ENCODE measurements at places on chromosomes 4 and X.

GRCh38 chrX:45601052-45601451 is 400.4 kb upstream of the DIPK2B start:
- DNase-seq = no peak

DNA sequence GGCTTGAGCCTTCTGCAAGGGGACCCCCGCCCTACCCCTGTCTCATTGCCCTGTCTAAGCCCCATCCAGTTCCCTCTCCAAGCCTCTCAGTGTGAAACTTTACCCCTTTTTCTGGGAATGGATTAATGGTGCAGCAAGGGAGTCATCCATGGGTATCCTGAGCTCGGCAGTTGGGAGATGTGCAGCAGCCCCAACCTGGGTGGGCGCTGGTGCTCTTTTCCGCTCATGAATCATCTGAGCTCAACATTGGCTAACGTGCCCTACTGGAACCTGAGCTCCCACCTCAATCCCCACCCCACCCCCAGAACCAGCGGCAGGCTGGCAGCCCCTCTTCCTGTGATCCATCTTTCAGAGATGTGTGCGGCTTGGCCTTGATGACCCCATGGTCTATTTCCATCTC is 130.3 kb upstream of the MSX1 start:
- DNase-seq = no peak

- no peak for DNase-seq
These were observed 68.0 kb downstream of the N4BP2 start for GRCh38 chr4:40124690-40125089.

- no peak for DNase-seq
These were observed 435.9 kb downstream of the PACRGL start for GRCh38 chr4:21136051-21136630.

- DNase-seq = no peak
These were observed 182.1 kb upstream of the MAP3K15 start for GRCh38 chrX:19697416-19697815.

- no peak for DNase-seq
These were observed 76.5 kb downstream of the ITM2A start for GRCh38 chrX:79290596-79290995.

GRCh38 chr4:54819034-54819433 is 161.3 kb downstream of the KIT start:
- DNase-seq = no peak

DNA sequence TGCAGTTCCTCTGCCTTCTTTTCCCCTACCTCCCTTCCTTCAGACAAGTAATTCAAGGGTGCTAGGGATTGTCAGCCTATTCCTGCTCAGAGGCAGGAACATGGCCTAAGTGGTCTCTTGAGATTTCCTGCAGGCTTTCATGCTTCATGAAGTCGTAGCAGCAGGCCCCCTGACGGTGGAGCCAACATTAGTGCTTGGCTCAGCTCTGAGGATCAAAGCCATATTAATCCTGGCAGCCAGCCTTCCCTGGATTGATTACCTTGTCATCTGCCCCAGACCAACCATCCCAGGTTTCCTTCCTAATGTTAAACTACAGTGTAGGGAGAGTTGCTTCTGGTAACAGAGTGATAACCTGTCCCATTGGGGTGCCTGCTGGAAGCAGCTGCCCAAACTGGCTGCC is 84.1 kb downstream of the SLC16A2 start:
- no peak for DNase-seq

DNA sequence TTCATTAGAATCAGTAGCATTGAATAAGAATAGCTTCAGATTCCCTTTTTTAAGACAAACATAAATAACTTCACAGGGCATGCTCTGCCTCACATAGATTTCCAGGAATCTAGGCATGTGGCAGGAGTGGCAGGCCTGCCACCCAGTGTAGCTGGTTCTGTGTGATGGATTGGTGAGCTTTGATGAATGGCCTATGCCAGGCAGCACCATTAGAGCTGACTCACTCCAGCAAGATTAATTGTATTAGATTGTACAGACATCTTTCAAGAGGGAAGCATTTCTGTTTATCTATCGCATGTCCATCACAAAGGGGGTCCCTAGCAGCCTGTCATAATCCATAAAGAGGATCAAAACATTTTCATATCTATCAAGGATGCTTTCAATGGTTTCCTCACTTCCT is 71.9 kb downstream of the NAA11 start:
- DNase-seq = no peak

DNA sequence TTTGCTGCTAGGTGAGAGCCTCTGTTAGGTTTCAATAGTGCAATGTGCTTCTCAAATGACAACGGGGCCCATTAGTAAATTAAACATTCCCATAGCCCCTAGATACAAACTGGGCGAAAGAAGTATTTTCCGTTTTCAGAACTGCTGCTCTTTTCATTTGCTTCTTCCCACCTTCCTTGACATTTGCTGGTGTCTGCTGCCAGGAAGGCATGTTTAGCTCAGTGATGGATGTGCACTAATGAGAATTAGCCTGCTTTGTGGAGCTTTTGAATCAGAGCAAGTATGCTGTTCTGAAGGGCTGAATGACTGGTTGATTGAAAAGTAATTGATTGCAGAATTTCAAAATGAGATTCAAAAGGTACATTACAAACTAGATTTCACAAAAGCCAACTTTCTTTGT is 57.0 kb downstream of the SHROOM3 start:
- DNase-seq = no peak

- DNase-seq = no peak
These were observed 158.1 kb upstream of the CXorf66 start for GRCh38 chrX:140123446-140123845.

- no peak for DNase-seq
These were observed 29.8 kb downstream of the DCAF8L2 start for GRCh38 chrX:27619975-27620374.

- no peak for DNase-seq
These were observed 213.7 kb upstream of the PPARGC1A start for GRCh38 chr4:24103434-24104157.

DNA sequence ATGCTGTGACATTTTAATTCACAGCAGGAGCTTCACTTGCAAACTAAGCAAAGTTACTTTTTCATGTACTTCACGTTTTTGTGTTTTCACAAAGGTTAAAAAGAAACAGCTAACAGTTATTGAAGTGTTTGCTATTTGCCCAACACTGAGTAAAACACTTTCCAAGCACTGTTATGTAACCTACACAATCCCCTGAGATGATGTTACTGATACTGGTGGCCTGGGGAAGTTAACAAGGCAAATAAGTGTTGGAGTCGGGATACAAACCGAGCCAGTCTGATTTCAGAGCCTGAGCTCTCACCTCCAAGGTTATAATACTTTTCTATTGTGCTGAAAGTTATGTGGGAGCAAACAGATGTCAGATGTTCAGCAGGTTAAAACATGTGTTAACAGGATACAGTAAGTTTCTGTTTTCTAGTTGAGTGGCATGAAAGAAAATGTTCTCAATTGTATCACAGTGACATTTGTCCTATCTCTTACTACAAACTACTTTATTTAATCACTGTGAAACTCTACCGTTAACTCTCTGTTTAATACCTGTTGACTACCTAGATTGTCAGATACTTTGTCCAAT is 3.9 kb upstream of the CXCL13 start:
- no peak for DNase-seq

DNA sequence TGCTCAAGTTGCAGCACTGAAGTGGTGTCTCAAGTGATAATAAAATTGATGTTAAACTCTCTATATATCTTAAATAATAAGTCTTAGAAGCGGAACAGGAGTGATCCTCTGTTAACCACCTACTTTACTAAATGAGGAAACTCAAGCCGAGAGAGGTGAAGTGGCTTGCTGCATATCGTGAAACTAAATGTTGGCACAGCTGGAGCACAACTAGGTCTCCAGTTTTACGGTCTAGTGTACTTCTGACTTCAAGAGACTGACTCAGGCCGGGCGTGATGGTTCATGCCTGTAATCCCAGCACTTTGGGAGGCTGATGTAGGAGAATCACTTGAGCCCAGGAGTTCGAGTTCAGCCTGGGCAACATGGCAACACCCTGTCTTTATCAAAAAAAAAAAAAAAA is 35.5 kb upstream of the PLS3 start:
- DNase-seq = no peak

GRCh38 chrX:42070866-42071265 is 147.5 kb upstream of the CASK start:
- no peak for DNase-seq

GRCh38 chrX:37468124-37468739 is 103.2 kb upstream of the LANCL3 start:
- DNase-seq = no peak

GRCh38 chr4:121951521-121952110 is at the start of gene TRPC3:
TSS of gene TRPC3 (minus strand) at chr4:121952060. CDS start at chr4:121951680, 380 bp downstream.
- DNase-seq = no peak

DNA sequence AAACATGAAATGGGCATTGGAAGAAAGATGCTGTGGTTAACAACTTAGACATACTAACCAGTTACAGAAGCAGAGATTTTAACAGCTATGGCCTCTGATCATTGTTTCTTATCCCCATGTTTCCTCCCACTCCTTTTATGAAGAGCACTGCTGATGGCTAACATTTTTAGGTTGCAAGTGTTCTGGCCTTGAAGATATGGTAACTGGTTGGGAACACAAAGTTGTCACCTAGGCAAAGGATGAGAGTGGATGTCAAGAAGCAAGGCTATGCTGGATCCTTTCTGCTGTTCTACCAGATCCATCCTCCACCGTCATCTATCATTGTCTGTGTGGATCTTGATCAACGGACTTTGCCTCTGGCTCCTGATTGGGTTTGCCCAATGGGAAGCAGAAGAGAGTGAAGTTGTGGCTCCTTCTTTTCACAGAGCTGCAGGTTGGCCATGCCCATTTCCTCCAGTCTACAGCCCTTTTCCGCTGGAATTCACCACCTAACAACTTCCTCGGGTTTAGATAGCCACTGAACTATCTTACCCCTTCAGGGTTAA is 48.9 kb upstream of the SPP1 start:
- no peak for DNase-seq

DNA sequence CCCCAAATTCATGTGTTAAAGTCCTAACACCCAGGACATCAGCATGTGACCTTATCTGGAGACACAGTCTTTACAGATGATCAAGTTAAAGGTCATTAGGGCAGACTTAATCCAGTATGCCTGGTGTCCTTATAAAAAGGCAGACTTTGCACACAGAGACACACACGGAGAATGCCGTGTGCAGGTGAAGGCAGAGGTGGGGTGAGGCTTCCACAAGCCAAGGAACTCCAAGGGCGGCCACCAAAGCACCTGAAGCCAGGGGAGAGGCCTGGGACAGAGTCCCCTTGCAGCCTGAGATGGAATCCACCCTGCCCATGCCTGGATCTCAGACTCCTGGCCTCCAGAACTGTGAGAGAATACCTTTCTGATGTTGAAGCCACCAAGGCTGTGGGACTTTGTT is 26.1 kb upstream of the SORCS2 start:
- DNase-seq = no peak

GRCh38 chr4:61003301-61003700 is 196.8 kb upstream of the ADGRL3 start:
- DNase-seq = no peak

DNA sequence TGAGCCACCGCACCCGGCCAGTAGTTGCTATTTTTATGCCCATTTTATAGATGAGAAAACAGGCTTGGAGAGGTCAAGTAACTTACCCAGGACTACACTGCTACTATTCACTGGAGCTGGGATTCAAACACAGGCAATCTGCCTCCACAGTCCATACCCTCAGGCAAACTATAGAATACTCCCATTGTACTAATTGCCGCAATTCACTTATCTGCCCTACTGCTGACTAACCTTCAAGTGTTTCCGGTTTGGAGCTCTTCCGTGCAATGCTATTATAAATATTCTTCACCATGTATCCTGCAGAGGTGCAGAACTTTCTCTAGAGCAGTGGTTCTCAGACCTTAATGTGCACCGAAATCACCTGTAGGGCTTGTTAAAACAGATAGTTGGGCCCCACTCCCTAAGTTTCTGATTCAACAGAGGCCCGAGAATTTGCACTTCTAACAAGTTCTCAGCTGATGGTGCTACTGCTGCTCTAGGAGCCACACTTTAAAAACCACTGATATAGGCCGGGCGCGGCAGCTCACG is 1.9 kb upstream of the G3BP2 start:
- no peak for DNase-seq

DNA sequence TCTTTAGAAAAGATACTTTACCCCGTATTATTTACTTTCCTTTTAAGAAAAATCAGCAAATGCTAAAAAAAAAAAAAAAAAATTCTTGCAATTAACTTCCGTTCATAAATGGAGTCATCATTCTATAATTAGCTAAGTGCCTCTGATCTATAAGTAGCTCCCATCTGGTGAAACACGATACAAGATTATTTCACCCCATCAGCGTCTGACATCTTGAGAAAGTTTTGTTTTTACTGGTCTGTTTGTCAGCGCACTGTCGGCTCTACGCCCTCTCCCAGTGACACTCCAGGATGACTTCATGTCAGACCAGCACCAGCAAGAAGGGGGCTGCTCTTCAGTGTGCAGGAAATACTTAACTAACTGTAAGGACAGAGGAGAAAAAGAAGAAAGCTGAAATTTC is 108.3 kb downstream of the AFAP1 start:
- no peak for DNase-seq

DNA sequence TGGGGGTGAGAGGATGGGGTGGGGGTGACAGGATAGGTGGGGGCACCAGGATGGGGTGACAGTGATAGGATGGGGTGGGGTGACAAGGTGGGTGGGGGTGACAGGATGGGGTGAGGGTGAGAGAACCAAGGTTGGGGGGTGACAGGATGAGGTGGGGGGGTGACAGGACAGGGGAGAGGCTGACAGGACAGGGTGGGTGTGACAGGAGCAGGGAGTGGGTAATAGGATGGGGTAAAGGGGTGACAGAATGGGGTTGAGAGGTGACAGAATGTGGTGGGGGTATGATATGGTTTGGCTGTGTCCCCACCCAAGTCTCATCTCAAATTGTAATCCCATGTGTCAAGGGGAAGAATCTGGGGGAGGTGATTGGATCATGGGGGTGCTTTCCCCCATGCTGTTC is 26.0 kb downstream of the RNF212 start:
- DNase-seq = no peak

- no peak for DNase-seq
These were observed 38.6 kb downstream of the MND1 start for GRCh38 chr4:153383131-153383530.

- no peak for DNase-seq
These were observed 114.5 kb upstream of the ACSL4 start for GRCh38 chrX:109847257-109848187.

DNA sequence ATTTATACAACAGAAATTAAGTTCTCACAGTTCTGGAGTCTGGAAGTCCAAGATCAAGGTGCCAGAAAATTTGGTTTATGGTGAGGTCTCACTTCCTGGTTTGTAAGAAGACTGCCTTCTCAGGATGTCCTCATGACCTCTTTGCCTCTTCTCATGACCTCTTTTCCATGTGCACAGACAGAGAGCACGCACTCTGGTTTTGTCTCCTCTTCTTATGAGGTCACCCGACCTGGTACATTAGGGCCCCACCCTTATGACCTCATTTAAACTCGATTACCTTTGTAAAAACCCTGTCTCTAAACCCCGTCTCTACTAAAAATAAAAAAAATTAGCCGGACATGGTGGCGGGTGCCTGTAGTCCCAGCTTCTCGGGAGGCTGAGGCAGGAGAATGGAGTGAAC is 155.9 kb downstream of the KIT start:
- no peak for DNase-seq

All from stimulated activated CD4-positive, alpha-beta T cell treated with anti-CD3 and anti-CD28 coated beads, Interleukin-15, amount 100 ng/mL, for 1 hour (primary cell).